ENCODE measurements at places on chromosomes 2 and 18.

- DNase-seq, result no peak
Measured at GRCh38 chr18:14124689-14125088, 7.5 kb downstream of the ZNF519 start.

DNA sequence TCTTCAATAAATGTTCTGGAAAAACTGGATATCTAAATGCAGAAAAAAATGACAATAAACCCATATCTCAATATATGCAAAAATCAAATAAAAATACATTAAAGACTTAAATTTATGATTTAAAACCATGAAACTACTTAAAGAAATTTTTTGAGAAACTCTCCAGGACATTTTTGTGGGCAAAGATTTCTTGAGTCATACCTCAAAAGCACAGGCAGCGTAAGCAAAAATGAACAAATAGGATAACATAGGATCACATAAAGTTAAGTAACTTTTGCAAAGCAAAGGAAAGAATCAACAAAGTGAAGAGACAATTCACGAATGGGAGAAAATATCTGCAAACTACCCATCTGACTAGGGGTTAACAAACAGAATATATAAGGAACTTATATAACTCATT, 1545.5 kb downstream of the SUCLG1 start:
- DNase-seq, result no peak

- DNase-seq, result no peak
Measured at GRCh38 chr2:148893906-148894305, 18.9 kb downstream of the KIF5C start.

DNA sequence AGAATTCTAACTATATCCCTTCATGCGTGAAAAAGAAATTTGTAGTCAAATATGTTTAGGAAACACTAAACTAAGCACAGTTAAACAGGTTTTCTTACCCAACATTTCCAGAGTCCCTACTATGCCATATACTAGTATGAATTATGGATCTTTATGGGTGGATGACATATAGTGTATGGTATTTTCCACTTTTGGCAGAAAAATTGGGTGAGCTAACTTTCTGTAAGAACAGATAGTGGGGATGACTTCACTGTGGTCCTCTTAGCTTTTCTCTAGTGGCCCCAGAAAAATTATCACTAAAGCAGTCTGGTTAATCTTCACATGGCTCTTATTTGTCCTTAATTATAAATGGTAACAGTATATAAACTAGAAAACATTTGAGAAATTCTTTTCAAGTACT, 240.0 kb upstream of the GULP1 start:
- DNase-seq, result no peak

DNA sequence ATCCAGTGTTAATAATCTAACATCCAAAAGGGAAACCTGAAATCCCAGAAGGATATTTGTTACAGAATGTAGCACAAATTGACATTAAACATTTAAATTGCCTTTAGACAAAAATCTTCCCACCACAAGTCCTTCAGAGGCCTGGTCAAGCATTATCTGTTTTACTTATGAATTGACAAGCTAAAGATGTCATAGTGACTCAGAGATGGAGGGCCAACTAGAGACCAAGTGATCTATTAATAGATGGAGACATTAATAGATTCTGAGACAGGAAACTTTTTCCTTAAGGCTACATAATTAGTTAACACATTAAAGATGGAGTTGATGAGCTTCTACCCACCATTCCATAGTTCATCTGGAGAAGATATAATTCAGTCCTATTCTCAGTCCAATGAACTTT, 526.2 kb downstream of the IRS1 start:
- no peak for DNase-seq

GRCh38 chr2:43676322-43677050, at the start of gene C1GALT1C1L:
C1GALT1C1L (minus strand) TSS chr2:43676429; CDS start chr2:43676322, 107 bp downstream.
- DNase-seq, result no peak

DNA sequence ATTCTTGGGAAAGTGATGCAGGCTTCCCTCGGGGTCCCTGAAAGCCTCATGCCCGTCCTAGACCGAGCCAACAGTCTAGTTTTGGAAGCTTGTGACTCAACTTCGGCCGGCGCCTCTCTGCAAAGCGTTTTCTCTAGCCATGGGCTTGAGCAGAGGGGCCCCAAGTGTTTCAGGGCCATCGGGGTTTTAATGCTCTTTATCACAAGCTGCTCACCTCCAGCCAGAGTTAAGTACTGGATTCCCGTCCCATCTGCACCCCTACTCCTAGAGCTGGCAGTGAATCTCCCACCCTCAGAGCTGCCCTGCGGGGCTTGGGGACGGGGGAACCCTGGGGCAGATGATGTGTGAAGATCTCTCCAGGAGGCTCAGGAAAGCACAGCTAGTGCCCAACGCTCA, 7.3 kb downstream of the RAX start:
- no peak for DNase-seq

DNA sequence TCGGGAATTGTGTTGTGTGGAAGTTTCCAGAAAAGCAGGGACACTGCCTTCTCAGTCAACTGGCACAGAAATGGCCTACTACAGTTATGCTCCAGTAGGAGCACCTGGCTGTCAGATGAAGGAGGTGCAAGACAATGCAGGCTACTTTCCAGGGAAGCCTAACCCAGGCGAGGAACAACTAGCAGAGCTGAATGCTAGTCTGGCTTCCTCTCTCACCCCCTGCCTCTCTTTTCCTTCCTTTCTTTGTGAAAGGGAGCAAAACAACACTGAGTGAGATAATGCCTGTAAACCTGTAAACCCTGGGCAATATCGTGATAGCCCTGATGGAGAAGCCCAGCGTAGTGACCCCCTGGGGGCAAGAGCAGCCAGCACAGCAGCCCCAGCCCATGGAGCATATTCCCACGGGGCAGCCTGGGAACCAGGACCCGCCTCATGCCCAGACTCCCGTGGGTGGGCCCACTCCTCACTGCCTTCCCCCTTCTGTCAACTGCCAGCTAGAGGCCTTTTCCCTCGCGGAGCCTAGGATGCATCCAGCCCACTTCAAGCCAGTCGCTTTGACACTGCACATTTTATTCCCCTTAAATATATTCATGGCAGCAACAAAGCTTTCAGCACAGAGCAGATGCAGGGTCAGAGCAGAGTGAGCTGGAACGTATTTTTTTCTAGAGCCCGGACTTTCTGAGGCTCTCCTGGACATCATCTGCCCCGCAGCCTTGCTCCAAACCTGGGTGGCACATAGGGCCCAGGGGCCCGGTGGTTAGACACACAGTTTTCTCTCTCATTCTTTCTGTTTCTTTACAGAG, 77.0 kb downstream of the PDCL3 start:
- no peak for DNase-seq

- DNase-seq, result no peak
Measured at GRCh38 chr18:40011201-40011600, 1943.8 kb upstream of the PIK3C3 start.

- no peak for DNase-seq
Measured at GRCh38 chr2:189096769-189097447, 82.7 kb downstream of the COL5A2 start.

DNA sequence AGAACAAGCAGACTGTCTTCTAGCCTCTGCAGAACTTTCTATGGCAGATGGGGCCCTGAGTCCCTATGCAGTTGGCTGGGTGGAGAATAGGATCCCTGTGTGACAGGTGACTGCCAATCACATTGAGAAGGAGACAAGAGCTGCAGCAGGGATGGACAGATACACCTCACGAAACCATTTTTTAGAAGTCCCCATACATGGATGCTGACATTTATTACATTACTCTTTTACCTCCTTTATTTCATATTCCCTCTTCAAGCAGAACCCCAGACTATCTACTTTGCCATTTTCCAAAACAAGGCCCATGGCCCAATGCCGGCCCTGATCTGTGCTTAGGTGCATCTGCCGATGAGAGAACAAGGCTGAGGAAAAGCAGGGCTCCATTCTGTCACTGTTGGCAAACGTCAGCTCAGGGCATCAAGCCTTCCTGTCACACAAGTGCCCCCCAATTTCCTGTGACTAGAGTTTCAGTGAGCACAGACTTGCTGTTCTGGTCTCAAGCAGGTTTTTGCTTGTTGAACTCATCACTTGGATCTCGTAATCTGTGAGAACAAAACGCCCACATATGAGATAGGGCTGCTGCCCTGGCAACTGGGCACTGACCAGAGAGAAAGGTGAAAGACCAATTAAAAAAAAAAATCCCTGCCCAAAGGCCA, 35.8 kb downstream of the LOXHD1 start:
- no peak for DNase-seq

GRCh38 chr2:41966431-41966893, 81.4 kb upstream of the PKDCC start:
- no peak for DNase-seq

GRCh38 chr2:68157402-68158133, at the start of gene PNO1:
PNO1 (plus strand) TSS chr2:68157888; CDS start chr2:68157935, 47 bp downstream.
- DNase-seq, result peak; percentile 96

DNA sequence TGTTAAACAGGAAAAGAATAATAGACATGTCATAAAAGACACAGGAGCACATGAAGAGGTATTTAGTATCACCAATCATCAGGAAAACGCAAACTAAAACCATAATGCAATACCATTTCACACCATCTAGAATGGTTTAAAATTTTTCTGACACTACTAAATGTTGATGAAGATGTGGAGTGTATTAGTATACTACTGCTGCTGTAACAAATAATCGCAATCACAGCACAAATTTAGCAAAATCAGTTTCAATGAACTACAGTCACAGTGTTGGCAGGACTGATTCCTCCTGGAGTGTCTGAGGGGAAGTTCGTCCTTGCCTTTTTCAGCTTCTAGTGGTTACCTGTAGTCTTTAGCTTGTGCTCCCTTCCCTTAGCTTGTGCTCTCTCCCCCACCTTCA, 24.1 kb downstream of the SMAD2 start:
- DNase-seq, result no peak

DNA sequence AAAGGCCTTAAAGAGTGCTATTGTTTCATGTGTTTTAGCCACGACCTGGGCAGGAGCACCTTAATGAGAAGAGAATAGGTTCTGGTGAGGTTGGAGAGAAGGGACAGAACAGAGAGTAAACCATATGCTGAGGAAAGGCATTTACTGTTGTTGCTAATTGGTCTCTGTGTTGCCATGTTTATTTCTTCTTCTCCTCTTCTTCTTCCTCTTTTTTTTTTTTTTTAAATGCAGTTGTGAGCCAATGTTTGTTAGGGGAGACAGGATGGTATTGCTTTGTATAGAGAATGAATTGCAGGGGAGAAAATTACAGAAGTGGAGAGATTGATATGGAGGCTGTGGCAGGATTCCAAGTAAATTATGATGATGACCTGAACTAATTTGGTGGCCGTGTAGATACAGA, 2.6 kb downstream of the SCN9A start:
- no peak for DNase-seq

GRCh38 chr2:3594493-3595281, at the start of gene COLEC11:
COLEC11 (plus strand) TSS chr2:3595112; CDS start chr2:3604341, 9,229 bp downstream.
- no peak for DNase-seq

GRCh38 chr2:31511376-31511775, 69.4 kb downstream of the SRD5A2 start:
- DNase-seq, result no peak

DNA sequence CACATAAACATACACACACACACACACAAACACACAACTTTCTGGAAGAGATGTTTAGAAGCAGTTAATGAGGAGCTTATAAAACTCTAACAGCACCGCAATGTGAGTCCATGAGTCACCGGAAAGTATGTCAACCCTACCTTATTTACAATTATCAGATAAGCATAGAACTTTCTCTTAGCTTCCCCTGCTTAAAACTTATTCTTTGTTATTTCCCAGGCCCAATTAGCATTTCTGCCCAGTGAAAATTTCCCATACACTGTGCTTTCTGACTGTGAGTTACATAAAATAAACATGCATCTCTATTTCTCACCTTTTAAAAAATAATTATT, 737.6 kb downstream of the LRP1B start:
- no peak for DNase-seq

- DNase-seq, result no peak
Measured at GRCh38 chr2:86541334-86541733, 21.9 kb downstream of the CHMP3 start.

DNA sequence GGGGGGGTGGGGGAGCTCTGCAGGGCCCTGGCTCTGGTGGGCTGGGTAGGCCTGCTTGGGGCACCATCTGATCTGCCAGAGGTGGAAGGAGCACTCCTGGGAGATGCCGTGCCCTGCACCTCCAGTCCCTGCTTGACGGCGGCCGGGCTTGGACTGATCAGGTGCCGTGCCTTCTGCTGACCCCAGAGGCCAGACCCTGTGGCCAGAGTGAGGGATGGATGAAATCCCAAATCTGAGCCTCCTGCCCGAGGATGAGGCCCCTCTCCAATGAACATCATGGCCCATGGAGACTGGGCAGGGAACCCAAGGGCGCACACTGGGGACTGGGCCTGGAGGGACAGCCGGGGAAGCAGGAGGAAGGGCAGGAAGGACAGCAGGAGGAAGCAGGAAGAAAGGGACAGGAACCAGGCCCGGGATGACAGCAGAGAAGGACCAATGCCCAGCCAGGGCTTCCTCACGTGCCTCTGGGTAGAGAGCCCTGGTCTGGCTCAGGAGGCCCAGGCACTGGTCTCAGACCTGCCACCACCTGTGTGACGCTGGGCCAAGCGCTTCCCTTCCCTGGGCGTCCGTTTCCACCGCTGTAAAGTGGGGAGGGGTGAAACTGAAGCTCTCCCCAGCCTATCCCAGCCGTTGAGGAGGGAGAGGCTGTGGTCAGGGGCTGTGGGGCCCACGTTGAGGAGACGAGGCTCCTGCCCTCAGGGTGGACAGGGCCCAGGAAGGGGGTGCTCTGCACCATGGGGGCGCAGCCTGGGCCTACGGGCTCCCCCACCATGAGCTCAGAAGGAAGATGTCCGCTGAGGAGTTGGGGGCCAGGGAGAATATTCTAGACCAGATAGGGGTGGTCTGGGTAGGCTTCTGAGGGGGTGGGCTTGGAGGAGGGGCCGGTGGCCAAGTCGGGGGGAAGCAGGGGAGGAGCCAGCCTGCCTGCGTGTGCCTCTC, 1.0 kb upstream of the GPR35 start:
- no peak for DNase-seq

- no peak for DNase-seq
Measured at GRCh38 chr18:63245600-63245999, 74.0 kb downstream of the BCL2 start.

DNA sequence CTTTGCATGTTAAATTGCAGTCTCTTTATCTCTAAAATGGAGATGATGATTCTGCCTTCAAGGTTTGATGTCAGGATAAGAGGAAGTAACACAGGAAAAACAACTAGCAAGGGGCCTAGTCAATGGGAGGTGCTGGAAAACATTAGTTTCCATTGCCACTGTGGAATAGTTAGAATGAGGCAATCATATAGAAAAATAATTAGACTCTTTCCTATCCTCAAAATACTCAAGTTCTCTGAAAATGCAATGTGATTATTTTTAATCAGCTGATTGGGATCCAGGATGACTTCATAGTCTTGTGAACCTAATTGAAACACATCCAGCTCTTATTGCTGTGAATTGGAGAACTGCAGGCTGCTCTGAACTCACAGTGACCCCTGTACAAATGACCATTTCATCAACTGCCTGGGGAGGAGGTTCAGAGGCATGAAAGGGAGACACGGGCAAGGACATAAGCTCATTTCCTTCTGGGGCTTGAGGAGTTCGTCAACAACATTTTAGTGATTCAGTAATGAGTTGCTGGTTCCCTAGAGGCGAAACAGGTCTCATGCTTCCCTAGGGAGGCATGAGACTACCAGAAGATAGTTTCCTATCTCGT, 422.5 kb downstream of the LPIN1 start:
- DNase-seq, result no peak

DNA sequence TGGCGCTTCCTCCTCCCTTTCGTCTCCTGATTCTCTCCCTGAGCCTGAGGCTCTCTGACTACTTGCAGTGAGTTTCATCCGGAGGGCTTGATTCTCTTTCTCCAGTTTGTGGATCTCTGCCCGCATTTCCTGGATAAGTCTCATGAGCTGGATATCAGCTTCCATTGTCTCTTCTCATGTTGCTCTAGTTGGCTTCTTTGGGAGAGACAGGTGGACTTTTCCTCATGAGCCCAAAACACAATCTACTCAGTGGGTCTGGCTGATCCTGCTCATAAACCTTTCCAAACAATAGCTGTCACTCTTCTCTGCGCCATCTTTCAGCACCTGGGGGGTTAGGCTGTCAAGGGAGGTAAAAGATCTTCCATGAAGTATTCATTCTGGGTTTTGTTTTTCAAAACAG, at the start of gene CCDC195:
TSS of gene CCDC195 (minus strand) at position 165 of the 400 bp plus-strand sequence. CDS start at position 165, 0 bp downstream.
- no peak for DNase-seq
